GM04503 (cell line): ENCODE measurements at places on chromosomes 5 and 9.

- DNase-seq = no peak
Observed at GRCh38 chr5:34051374-34051980, 8.5 kb upstream of the C1QTNF3 start.

DNA sequence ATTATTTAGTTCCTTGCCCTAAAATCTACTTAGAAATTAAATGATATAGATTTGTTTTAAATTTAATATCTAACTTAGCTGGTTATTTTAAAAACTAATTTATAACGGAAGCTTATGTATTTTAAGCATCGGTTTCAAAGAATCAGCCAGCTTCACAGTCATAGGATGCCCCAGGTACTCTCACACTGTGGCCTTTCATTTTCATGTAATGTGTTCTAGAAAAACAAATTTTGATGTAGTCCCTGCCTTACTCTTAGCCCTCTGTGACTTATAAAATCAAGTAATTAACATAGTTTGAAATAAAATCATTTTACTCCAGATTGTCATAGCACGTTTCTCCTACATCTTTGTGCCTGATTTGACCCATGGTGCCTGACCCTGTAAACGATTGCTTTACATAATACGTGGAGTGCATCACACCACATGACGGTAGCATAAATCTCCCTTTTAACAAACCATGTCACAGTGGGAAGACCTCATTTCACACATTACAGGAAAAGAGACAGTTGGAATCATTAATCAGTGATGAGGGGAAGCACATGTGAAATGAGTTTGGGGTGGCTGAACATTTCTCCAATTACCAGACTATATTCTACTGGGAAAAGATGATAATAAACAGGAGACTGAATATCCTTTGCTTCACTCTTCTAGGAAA lies 731.5 kb upstream of the CDH9 start:
- DNase-seq = no peak

DNA sequence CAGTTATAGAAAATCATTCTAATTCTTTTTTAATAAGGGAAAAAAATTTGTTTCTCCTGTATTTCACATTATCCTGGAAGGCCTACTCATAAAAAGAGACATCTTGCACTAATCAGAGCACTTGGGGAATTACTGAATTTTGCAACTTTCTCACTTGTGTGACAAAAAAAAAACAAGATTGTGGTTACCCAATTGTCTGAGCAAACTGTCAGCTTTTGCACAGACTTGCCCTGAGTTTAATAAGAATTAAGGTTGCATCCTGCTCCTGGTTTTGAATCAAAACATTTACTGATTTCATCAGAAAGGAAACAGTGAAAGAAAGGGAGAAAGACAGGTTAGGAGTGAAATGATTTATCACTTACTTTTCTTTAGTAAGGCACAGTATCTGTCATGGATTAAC lies 10.6 kb upstream of the SH3RF2 start:
- DNase-seq = peak; percentile 78

DNA sequence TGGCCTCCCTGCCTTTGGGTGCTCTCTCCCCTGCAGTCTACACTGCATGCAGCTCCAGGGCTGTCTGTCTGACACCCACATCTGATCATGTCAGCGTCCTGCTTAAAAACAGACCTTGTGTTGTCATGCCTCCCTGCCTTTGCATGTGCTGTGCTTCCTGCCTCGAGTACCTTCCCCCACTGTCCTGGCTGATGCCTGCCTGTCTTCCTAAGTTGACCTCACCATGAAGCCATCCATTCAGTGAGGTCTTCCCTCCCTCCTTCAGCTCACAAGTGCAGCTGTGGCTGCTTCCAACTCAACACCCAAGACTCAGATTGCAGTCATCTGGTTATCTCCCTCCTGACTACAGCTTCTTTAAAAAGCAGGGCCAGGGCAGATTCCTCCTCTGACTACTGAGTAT lies 5.5 kb downstream of the ANGPTL2 start:
- no peak for DNase-seq

DNA sequence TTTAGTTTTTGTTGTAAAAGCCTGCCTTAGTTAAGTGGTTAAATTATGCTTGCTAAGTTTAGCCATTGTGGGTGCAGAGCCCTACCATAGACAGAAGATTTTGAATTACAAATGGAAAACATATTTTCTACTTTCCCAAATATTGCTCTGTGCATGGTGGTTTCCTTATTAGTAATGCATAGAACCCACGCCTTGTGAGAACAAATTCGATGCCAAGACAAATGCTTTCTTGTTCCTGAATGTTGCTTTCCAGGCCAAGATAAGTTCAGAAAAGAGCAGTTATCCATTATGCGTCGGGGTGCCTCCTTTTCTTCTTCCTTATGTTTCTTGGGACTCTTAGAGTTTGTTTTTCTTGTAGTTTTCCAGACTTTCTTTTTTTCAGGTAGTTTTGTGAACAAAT lies 31.0 kb upstream of the GARNL3 start:
- no peak for DNase-seq

DNA sequence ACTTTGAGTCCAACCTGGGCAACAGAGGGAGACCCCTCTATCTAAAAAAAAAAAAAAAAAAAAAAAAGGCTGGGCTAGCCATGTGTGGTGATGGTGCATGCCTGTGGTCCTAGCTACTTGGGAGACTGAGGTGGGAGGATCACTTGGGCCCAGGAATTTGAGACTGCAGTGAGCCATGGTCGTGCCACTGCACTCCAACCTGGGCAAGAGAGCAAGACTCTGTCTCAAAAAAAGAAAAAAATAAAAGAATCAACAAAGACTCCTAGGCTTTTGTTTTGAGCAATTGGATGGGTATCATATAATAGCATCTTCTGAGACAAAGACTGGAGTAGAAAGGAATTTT lies 481.7 kb upstream of the PAPPA start:
- DNase-seq = no peak

DNA sequence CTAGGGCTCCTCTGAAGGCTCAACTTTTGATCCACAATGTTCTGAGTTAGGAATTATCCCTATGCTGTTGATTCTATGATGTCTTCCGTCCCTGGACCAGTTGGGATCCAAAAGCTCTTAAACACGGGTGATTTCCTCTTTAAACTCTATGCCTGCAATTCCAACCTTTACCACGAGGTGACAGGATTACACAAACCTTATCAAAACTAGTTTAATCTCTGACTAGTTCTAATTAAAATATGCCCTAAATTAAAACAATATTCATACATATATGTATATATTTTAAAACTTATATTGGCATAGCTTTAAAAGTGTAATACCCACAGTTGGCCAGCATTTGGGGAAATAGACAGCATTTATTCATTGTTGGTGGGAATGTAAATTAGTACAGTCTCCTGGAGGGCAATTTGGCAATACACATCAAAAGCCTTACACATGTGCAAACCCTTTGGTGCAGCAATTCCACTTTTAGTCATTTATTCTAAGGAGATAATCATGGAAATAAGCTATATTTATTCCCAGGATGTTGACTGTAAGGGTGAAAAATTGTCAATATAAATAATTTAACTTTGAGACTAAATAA lies 51.6 kb upstream of the PHYKPL start:
- no peak for DNase-seq

- DNase-seq = no peak
Observed at GRCh38 chr9:5917888-5918287, 27.2 kb downstream of the MLANA start.

GRCh38 chr5:138968601-138969000 lies 93.5 kb upstream of the LRRTM2 start:
- DNase-seq = no peak

GRCh38 chr5:136037001-136037705 lies 8.4 kb downstream of the TGFBI start:
- DNase-seq = peak; percentile 65

GRCh38 chr9:95644377-95644776 lies 127.6 kb upstream of the PTCH1 start:
- DNase-seq = no peak

GRCh38 chr9:126307322-126308061 lies 19.1 kb upstream of the MVB12B start:
- DNase-seq = no peak

GRCh38 chr5:96404191-96404867 lies 28.7 kb downstream of the PCSK1 start:
- no peak for DNase-seq

DNA sequence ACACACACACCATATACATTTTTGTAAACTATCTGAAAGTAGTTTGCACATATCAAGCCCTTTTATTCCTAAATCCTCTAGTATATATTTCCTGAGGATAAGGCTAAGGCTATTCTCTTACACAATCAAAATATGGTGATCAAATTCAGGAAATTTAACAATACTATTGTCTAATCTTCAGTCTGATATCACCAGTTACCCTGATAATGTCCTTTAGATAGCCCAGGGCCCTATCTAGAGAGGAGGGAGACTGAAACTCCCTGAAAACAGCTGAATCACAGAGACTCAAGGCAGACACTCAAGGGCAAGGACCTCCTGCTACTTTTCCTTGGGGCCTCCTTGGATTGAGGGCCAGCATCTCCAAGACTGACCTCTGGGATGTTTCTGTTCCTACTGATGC lies 30.4 kb downstream of the PTTG1 start:
- no peak for DNase-seq

- no peak for DNase-seq
Observed at GRCh38 chr5:98128846-98129245, 644.6 kb upstream of the RGMB start.

DNA sequence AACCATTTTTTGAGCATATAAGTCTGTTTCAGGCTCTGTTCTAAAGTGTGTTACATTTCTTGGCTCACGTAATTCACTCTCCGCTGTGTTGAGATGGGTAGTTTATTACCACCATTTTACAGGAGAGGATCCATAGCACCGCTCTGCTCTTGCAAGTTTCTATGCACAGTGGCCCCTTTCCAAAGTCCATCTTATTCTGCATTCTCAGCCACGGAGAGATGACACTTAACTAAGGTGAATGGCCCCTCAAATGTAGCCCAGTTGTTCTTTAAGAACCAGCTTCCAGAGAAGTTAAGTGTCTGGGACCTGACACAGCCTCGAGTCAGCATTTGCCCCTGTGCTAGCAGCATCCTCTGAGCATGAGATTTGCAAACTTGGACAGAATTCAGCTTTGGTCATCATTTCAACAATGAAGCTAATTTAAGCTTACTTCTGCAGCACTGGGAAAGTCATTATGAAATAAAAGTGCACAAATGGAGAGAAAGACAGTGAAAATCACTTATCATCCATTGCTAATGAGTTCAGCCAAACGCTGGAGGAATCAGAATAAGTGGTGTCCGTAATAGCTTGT lies 61.9 kb downstream of the FAM78A start:
- no peak for DNase-seq

DNA sequence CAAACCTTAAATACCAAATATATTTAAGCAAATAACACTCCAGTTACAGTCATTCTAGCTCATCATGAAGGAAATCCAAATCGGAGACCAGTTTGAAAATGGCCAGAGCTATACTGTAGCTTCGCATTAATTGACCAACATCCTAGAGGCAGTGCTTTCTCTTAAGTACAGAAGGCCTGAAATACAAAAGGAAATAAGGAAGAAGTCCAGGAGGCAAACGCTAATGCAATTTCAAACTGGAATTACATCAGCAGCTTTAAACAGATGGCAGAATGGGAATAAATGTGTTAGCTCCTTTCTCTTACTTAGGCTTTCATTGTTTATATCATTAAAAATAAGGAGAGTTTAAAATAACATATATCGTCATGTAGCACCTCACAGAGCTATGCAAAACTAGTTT lies 197.0 kb downstream of the SEC61B start:
- no peak for DNase-seq

GRCh38 chr5:14806456-14806855 lies 65.1 kb downstream of the ANKH start:
- peak; percentile 85 for DNase-seq

- no peak for DNase-seq
Observed at GRCh38 chr5:31194892-31195555, 1.5 kb downstream of the CDH6 start.

DNA sequence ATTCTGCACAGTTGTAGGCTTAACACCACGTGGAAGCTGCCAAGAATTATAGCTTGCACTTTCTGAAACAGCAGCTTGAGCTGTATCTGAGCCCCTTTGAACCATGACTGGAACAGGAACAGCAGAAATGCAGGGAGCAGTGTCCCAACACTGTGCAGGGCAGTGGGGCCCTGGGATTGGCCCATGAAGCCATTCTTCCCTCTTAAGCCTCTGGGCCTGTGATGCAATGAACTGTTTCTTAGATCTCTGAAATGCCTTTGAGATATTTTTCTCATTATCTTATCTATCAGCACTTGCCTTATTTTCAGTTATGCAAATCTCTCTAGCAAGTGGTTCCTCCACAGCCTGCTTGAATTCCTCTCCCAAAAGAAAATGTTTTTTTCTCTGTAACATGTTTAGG lies 87.0 kb upstream of the MTAP start:
- no peak for DNase-seq

DNA sequence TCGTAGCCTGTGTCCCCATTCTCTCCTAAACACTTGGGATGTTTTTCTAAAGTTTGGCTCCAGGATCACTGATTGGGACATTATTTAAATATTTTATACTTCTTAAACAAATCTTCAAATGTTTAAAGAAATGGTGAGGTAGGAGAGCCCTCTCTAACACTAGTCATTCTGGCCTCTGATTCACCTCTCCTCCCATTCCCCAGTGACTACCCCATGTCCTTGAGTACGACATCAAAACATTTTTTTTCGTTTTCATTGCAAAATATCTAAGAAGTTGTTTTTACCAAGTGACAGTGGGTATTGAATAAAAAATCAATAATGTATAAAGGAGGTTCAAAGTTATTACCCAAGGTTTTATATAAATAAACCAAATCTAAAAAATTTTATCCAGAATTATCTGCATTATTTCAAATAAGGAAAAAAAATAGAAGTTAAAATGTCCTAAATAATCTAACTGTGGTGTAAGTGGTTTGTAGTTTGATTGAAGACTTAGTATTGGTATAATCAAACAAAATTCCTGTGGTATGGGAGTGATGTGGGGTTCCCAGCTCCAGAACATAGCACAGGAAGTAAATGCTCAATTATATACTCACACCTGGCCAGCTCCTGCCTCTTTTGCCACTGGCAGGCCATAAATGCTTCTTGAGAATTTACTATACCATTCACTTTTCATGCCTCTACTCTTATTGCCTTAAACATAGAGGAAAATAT lies 51.1 kb downstream of the MAST4 start:
- DNase-seq = no peak

DNA sequence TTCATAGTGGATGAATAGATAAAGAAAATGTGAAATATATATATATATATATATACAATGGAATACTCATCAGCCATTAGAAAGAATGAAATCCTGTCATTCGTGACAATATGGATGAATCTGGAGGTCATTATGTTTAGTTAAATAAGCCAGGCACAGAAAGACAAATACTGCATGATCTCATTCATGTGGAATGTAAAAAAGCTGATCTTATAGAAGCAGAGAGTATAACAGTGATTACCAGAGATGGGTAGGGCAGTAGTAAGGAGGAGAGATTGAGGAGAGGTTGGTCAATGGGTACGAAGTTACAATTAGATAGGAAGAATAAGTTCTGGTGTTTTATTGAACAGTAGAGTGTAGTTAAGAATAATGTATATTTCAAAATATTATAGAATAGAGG lies 19.7 kb upstream of the PCDHAC2 start:
- DNase-seq = no peak

GRCh38 chr9:127020802-127021078 lies 101.7 kb downstream of the ANGPTL2 start:
- DNase-seq = no peak
